ENCODE measurements at places on chromosomes 6 and 20.
A peak's percentile ranks its signal among the peaks of the same experiment; 100 is the strongest.

GRCh38 chr6:6870921-6871320 is 236.8 kb upstream of the RREB1 start:
- no peak for DNase-seq

GRCh38 chr6:149896491-149896890 is 1.4 kb downstream of the RAET1E start:
- no peak for DNase-seq

DNA sequence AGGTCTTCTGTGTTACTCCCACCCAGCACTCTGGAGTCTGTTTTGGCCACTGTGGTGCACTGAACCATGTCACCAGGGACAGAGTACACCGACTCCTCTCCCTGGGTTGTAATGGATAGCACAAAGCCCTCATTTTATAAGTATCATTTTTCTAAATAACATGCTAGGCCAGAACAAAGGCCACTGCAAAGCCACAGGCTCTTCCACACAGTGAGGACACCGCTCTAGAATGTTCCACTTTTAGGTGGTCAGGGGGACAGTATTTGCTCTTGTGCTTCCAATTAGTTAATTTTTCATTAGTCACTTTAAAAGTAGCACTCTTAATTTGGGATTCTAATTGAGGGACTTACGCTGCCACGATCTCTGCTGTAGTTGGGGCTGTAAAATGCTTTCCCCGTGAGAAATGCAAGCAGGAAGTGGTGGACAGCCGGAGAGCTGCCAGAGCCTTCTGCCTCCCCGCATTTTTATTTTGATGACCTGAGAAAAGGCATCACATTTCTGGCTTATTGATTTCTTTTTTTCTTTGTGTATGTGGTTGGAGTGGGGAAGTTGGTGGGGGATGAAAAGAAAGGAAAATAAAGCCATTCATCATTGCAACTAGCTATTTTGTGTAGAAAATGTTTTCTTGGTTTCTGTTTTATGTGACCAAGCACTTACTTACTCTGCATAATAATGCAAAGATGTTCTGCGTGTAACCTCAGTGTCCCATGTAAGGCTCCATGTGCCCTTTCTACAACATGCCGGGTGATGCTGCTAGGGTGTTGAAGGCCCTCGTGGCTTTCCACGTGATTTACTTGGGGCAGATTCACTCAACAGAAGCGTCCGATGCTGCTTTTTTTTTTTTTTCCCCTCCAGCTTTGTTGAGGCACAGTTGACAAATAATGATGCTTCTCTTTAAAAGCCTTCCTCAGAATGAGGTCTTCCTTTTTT is 195.9 kb downstream of the SASH1 start:
- peak; percentile 48 for DNase-seq

GRCh38 chr6:102039441-102039840 is 645.9 kb downstream of the GRIK2 start:
- no peak for DNase-seq

All from amygdala (tissue), 56 donors.